ENCODE measurements at places on chromosomes 16 and 17. TPM values are rescaled to one million over a fixed set of nuclear protein-coding genes. Genes with fewer than 3 reads are reported as not detected.
A peak's percentile ranks its signal among the peaks of the same experiment; 100 is the strongest.

SLC52A1 gene
- not detected for total RNA-seq

CD300H gene
- not detected for total RNA-seq

GRCh38 chr16:88003316-88003715 lies 52.1 kb downstream of the BANP start:
- DNase-seq: no peak

DNA sequence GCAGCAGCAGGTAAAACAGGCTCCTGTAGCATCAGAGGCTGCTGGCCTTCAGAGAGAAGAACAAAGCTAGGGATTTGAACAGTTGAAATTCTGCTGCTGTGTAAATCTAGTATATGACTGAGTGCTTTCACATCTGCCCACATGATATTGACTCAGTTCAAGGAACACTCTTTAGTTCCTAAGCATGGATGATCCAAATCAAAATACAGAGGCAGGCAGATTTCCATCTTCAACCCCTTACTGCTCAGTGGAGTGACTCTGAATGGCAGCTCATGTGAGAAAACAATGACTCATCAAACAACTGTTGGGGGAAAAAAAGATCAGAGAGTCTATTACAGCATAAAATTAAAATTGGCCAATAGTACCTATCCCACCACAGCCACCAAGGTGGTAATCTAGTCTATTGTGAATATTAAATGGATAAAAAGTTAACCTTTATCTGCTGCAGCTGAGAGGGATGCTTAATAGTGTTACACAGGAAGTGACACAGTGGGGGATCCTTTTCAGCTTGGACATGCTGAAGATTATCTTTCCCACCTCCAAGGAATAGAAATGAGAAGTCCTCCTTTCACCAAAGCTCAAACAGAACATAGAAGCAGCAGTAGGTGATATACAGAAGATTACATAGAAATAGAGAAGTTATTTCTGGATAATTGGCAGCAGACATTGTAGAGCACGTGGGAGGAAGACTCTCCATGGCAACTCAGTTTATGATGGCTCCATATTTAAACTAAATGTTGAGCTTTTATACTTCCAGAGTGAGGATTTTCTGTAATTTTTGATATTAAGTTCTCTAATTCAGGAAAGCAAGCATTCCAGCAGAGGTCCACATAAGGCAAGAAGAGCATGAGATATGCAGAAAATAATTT lies 239.7 kb upstream of the ERCC4 start:
- DNase-seq: no peak

KRT36 gene
- total RNA-seq: not detected

COASY gene
- total RNA-seq: 21.1 TPM

GAST gene
- total RNA-seq: not detected

- no peak for DNase-seq
Observed at GRCh38 chr17:80394629-80395216, 20.2 kb upstream of the ENDOV start.

- DNase-seq: no peak
Observed at GRCh38 chr17:44487170-44487569, 16.0 kb downstream of the GPATCH8 start.

GRCh38 chr17:12349297-12349696 lies 316.4 kb upstream of the MYOCD start:
- no peak for DNase-seq

CBX4 gene
- 6.2 TPM for total RNA-seq

GRCh38 chr16:77450790-77451487 lies 16.1 kb upstream of the ADAMTS18 start:
- DNase-seq: no peak

DNA sequence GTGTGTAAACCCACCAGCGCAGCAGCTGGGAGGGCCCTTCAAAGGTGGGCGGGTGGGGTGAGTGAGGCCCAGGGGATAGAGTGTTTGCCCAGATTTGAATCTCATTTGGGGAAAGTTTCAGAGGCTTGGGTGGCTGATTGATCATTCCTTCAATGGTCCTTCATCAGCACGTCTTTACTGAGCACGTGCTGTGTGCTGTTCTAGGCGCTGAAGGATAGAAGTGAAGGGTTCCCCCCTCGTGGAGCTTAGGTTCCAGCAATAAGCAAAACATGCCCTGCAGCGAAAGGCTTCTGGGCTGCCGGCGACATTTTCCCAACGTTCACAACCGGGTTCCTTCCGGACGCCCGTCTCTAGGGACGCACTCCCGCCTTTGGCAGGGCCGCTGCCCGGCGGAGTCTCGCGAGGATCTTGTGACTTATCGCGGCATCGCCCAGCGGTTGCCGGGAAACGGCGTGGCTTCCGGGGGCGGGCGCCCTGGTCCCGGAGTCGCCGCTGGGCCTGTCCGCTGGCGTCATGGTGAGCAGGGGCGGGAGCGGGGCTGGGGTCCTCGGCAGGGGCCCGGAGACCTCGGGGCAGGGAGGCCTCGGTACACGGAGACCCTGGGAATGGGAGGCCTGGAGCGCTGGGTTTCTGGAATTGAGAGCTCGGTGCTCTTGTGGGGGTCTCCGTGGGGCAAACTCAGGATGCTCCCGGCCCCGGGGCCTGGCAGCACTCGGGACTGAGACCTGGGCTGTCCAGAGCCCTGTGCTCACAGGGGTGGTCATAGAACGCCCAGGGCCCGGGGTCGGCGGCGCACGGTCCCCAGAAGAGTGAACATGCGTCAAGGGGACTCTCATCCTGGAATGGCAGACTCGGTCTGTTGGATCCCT lies 3.2 kb upstream of the DBNDD1 start:
- DNase-seq: peak; percentile 66

DNA sequence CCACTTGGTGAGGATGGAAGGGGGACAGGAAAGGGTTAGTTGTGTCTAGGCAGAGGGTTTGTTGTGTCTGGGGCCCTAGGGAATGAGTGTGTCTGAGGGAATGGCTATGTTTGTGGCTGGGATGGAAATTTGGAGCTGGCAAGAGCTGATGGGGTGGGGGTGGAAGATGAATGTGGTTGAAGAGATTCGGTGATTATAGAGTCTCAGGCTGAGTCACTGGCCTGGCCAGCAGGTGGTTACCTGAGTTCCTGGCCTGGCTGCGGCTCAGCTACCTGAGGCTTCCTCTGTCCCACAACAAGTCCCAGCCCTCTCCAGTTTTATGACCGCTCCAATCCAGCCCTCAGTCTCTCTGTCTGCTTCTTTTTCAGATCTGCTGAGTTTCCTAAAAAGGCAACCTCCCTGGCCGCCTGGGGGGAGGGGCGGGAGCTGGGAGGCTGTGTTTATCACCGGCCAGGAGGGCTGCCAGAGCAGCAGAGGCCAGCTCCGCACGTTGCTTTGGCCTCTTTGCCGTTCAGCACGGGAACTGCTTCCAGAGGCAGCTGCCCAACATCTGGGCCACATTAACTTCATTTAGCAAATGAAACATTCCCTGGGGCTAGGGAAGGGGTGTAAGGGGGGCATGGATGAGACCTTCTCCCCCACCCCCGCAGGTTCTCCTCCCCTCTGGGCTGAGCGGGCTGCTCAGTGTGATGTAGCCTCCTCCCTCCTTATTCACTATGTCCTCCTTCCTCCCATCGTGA lies 21.8 kb downstream of the ITGB3 start:
- peak; percentile 62 for DNase-seq

DNA sequence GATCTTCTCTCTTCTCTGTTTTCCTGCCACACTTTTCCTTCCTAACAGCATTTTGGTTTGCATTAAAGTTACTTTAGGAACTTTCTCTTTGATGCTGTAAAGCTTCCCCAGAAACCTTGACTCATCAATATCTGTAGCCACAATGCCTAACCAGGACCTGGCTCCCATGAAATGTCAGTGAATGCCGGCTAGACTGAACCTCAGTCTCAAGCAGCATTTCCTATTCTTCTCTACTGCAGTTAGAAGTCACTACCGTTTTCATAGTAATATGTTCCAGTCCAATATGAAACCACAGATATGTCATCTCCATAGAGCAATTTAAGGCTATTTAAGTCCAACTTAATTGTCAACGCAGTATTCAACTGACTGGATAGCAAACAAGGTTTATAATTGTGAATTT lies 28.9 kb downstream of the ITFG1 start:
- no peak for DNase-seq

All from thoracic aorta (tissue), 2 donors.